ENCODE measurements at places on chromosomes 3 and 15. TPM values are rescaled to one million over a fixed set of nuclear protein-coding genes. Genes with fewer than 3 reads are reported as not detected.

OXTR gene
- total RNA-seq, result 2.7 TPM

KBTBD8 gene
- 0.98 TPM for total RNA-seq

GOLGA8J gene
- total RNA-seq, result 0.44 TPM

EMC7 gene
- total RNA-seq, result 79.6 TPM

KIF15 gene
- 12.2 TPM for total RNA-seq

THAP10 gene
- total RNA-seq, result 6.7 TPM

THOC7 gene
- total RNA-seq, result 64.3 TPM
